Esophagus squamous epithelium (tissue), 5 donors: ENCODE measurements at places on chromosomes 5 and 9. TPM values are rescaled to one million over a fixed set of nuclear protein-coding genes. Genes with fewer than 3 reads are reported as not detected.

DNA sequence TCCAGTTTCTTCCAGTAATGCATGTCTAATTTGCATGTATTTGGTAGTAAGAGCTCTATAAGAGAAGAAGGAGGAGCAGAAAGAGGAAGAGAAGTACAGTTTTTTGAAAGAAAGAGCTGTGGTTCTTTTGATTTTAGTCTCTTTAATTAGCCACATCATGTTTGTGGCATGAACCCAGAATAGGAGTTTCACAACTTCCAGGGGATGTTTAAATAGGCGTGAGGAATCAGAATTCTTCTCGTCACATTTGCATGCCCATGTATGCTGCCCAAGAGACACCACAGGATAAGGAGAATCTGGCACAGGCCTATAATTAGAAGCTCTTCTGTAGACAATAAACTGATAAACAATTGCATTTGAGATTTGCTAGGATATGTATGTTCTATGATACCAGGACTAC is 78.7 kb downstream of the GAS1 start:
- no peak for DNase-seq

- DNase-seq: no peak
Observed at GRCh38 chr5:96324708-96325107, 108.3 kb downstream of the PCSK1 start.

DNA sequence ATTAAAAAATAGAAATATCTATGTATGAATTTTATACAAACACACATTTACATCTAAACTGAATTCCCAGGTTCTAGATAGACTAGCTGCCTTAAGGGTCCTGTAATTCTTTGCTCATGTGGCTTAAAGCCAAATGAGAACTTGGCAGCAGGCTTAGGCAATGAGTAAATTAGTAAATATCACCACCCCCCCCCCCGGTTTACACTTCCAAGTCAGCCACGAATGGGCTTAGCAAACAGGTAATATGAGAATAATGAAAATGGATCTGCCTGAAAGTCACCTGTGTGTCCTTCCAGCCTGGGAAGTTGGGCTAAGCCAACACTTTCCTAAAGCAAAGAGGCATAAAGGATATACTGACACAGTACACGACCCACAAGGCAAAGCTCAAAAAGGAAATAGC is 108.6 kb downstream of the KLHL3 start:
- no peak for DNase-seq

TUSC1 gene
- total RNA-seq: 7.8 TPM

CNTLN gene
- 5.2 TPM for total RNA-seq

- no peak for DNase-seq
Observed at GRCh38 chr9:89171693-89172092, 6.9 kb downstream of the SHC3 start.

GRCh38 chr5:39063037-39063436 is 11.2 kb downstream of the RICTOR start:
- no peak for DNase-seq

PCDHGC3 gene
- 37.9 TPM for total RNA-seq

DNA sequence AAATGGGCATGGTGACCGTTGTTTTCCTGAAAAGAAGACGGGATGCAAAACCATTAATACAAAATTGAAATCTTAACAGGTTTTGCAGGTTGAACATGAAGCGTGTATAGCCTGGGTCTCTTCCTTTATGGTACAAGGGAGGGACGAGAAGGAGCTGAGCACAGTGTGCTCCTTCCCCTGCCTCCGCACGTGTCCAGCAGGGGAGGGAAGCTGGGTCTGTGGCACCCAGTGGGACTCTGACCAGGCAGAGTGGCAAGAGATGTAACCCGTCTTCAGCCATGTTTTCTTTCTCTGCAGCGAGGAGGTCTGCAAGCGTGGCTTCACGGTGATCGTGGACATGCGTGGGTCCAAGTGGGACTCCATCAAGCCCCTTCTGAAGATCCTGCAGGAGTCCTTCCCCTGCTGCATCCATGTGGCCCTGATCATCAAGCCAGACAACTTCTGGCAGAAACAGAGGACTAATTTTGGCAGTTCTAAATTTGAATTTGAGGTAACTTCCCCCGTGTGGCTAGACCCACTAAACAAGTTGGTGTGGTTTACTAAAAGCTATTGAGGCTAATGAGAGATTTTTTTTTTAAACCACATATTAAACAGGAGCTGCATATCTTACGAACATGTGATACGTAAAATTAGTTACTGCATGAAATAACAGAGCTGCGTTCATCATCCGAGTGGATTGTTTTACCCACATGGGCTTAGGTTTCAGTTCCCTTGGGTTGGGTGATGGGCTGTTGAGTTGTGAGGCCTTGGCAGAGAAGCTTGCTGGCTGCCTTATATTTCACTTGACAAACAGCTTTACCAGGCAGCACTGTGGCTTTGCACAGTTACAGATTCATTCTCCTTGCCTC is 143.7 kb downstream of the TRIO start:
- DNase-seq: no peak

GRCh38 chr9:98168941-98169488 is 23.4 kb downstream of the CORO2A start:
- no peak for DNase-seq

DNA sequence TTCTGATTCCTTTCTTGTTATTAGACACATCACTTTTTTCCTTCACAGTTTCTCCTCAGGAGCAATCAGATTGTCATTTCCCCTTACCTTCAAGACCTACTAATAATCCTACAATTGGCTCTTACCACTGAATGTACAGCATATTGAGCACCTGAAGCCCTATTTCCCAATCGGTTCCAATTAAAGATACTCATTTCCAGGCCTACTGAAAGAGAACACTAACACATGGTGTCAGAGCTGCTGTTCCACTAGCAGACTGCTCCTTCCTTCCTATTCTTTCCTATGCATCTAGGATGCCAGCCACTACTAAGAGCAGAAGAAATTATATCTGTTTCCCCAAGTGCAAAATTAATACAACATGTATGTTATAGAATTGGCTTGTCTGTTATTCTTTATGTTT is 34.6 kb downstream of the SKIC3 start:
- no peak for DNase-seq

NME5 gene
- total RNA-seq: 3.0 TPM

DNA sequence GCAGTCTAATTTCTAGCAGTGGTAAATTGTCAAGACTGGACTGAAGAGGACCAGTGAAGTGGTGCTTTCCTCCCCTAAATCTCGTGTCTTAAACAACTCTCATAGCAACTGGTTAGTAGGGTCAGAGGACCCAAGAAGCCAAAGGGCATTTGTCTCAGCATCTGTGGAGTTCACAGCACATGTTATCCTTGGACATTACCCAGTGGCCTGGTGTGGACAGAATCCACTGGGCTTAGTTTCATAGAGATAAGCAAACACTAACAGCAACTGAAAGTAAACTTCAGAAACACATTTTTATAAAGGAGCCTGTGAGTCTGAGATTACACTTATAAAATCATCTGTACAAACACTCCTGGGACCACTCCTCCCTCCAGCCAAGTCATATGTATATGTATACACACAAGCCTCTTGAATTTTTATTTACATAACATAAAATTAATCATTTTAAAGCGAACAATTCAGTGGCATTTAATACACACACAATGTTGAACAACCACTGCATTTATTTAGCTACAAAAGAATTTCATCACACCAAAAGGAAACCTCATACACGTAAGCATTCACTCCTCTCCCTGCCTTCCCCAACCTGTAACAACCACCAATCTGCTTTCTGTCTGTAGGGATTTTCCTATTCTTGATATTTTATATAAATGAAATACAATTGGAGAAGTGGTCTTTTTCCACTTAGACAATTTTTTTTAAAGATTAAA is 457.8 kb downstream of the RASEF start:
- no peak for DNase-seq

- DNase-seq: no peak
Observed at GRCh38 chr5:60993425-60993824, 48.4 kb downstream of the NDUFAF2 start.

STKLD1 gene
- total RNA-seq: not detected

- no peak for DNase-seq
Observed at GRCh38 chr5:143759396-143760130, 52.4 kb upstream of the HMHB1 start.

DNA sequence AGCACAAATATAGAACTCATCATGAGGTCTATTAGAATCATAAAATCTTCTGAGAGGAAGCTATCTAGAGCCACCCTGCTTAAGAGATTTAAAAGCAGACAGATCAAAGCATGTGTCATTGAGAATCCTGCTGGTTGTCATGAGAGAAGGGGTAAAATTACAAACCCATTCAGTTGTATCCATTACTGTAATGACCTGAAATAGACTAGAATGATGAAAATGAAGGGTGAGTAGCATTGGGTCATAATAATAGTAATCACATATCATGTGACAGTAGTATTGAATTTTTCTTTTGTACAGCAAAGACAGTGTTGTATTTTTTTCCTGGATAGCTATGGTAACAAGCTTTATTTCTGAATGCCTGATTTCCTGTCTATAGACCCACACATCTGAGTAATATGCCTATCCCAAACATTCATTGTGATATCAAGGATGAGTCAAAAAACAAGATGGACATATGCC is 149.0 kb downstream of the PDE4D start:
- no peak for DNase-seq

PHF19 gene
- 23.0 TPM for total RNA-seq

ARSI gene
- total RNA-seq: 2.1 TPM

- no peak for DNase-seq
Observed at GRCh38 chr9:125317704-125318103, 56.1 kb downstream of the GAPVD1 start.

DNA sequence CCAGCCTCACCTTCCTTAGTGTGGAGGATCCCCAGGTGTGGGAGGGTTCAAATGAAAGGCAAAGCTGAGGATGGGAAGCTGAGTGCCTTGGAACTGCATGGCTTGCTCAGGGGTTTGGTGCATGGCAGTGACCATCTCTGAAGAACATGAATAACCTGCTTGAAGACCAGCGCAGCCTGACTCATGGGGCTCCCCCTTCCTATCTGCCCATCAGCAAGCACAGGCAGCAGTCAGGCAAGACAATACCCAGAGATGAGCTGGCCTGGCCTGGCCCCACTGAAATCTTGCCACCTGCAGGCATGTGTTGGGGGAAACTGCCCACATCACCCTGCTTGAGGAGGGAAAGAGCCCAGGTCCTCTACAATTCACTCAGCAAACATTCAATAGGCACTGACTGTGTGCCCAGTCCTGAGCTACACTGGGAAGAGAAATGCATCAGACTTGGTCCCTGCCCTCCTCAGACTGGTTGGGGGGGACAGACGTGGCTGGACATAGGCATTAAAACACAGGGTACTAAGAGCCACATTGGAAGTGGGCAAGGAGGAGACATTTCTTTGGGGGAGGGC is 105.0 kb upstream of the ALDH1B1 start:
- DNase-seq: no peak

PHYHD1 gene
- 3.7 TPM for total RNA-seq

- no peak for DNase-seq
Observed at GRCh38 chr9:90774682-90775081, 26.9 kb upstream of the SYK start.

DNA sequence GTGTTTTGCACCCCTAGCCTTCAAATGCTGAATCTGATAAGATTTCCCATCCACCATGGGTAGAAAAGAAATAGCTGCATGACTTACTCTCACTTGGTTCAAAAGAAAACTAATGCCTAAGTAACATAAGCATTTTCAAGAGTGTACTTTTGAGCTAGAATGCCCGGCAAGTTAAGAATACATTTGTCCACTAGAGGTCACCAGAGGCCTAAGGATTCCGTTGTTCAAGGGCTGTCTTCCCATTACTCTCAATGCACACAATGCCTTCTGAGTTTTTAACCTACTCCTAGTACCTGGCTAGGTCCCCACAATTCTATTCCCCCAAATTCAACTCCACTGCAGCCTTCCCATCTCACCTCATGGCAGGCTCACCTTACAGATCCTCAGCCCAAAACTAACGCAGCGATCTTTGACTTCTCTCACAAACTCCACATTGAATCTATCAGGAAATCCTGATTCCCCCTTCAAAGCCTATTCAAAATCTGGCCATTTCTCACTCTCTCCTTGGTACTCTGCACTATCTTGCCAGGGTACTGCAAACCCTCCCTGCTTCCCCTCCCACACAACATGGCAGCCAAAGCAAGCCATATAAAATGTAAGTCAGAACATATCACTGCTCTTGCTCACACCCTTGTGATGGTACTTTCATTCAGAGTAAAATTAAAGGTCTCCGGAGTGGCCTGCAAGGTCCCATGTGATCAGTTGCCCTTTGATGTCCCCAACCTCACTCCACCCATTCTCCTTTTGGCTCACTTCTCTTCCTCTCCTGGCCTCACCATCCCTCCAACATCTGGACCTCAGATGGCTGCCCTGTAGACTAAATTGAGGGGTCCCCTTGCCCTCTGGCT is 13.4 kb downstream of the OXCT1 start:
- no peak for DNase-seq
